ENCODE measurements at places on chromosomes 7 and 10. TPM values are rescaled to one million over a fixed set of nuclear protein-coding genes. Genes with fewer than 3 reads are reported as not detected.

- H3K36me3 ChIP-seq = no peaks in the 10 kb centered on the region
- DNase-seq = no peak
- no peaks in the 10 kb centered on the region for H3K4me1 ChIP-seq
- H3K27me3 ChIP-seq = peaks cover 30% of the 10 kb centered on the region
- no peak overlapping the region for H3K4me3 ChIP-seq
Measured at GRCh38 chr10:123990889-123991288, 99.3 kb upstream of the CPXM2 start.

DNA sequence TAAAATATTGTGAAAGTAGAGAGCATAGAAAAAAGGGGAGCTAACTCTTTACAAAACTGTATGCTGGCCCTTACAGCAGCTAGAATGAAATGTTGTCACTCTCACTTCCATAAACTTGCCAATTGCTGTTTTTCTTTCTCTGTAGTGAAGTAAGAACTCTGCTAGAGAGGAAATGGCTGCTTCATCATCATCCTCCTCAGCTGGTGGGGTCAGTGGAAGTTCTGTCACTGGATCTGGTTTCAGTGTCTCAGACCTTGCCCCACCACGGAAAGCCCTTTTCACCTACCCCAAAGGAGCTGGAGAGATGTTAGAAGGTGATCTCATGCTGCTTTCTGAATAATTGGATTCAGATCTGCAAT, 7.6 kb upstream of the ASCC1 start:
- no peak for DNase-seq
- H3K4me3 ChIP-seq = no peak overlapping the region

GRCh38 chr7:16233517-16233916, 187.8 kb downstream of the CRPPA start:
- H3K27me3 ChIP-seq = no peaks in the 10 kb centered on the region
- no peaks in the 10 kb centered on the region for H3K36me3 ChIP-seq
- H3K4me3 ChIP-seq = no peak overlapping the region
- no peak for DNase-seq
- H3K4me1 ChIP-seq = no peaks in the 10 kb centered on the region
- H3K27ac ChIP-seq = no peak overlapping the region

NUTM2A gene
- total RNA-seq = 2.9 TPM

DNA sequence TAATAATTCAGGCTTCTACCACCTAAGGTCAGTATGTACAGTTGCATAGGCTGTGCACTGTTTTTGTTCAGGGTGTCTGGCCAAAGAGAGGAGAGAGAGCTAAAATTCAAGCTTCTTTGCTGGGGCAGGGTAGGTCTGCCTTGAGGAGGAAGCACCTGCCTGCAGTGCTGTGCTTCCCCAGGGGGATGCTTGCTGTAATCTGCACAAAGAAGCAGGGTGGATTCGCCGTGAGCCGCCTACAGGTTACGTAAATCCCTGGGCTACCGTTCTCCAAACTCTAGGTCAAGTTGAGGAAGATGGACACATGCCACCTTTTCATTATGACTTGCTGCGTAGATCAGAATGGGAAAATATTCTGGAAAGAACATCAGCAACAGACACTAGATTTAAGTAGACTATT, 543.3 kb downstream of the TNS3 start:
- peak overlapping the region; percentile 84 for H3K27ac ChIP-seq
- H3K4me1 ChIP-seq = peaks cover 12% of the 10 kb centered on the region
- DNase-seq = no peak
- no peak overlapping the region for H3K4me3 ChIP-seq
- no peaks in the 10 kb centered on the region for H3K36me3 ChIP-seq
- no peaks in the 10 kb centered on the region for H3K27me3 ChIP-seq

- H3K27me3 ChIP-seq = no peaks in the 10 kb centered on the region
- no peak overlapping the region for H3K27ac ChIP-seq
- H3K4me3 ChIP-seq = no peak overlapping the region
- H3K4me1 ChIP-seq = no peaks in the 10 kb centered on the region
- DNase-seq = peak; percentile 27
Measured at GRCh38 chr7:68730964-68731363, 867.3 kb upstream of the AUTS2 start.

DNA sequence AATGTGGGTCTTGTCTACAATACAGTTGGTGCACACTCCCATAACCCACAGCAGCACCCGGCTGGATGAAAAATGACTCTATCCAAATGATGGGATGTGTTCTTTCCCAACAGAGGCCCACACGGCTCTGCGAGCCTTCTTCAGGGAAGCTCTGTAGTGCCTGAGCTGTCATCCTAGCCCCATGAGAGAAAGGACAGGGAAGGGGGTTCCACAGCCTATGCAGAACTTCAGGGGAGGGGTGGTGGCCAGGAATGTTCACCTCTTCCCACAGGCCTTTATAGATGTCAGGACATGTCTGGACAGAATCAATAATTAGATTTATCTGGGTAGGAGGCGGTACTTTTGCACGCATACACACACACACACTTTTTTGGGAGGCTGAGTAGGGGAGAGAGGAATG, 109.0 kb downstream of the JCAD start:
- no peaks in the 10 kb centered on the region for H3K27me3 ChIP-seq
- H3K36me3 ChIP-seq = no peaks in the 10 kb centered on the region
- no peak overlapping the region for H3K4me3 ChIP-seq
- no peak for DNase-seq

- no peaks in the 10 kb centered on the region for H3K36me3 ChIP-seq
- DNase-seq = no peak
- no peaks in the 10 kb centered on the region for H3K27me3 ChIP-seq
- no peak overlapping the region for H3K27ac ChIP-seq
- no peak overlapping the region for H3K4me3 ChIP-seq
Measured at GRCh38 chr10:8150401-8150905, 96.0 kb downstream of the GATA3 start.
